Colonic mucosa (tissue), 4 donors: ENCODE measurements at places on chromosomes 13 and 19. TPM values are rescaled to one million over a fixed set of nuclear protein-coding genes. Genes with fewer than 3 reads are reported as not detected.

DNA sequence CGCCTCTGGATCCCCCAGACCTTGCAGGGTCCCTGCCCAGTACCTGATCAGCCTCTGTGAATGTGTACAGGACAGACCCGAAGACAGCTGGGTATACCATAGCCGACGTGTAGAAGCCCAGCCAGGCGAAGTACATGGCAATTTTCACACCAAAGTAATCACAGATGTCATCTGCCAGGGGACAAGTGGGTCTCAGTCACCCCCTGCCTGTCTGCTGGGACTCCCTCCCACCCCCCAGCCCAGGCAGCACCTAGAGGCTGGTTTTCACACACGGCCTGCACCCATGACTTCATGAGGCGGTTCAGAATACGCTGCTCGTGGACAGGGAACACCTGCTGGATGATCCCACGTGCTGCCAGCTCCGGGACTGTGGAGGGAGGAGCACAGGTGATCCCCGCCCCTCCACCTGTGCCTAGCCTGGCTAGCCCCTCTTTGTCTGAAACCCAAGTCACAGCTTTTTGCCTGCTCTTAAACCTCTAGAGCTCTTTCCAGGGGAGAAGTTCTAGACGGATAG lies 3.6 kb downstream of the ANO8 start:
- no peak for DNase-seq

- DNase-seq = no peak
Measured at GRCh38 chr19:7427944-7428343, 60.9 kb downstream of the PEX11G start.

DNA sequence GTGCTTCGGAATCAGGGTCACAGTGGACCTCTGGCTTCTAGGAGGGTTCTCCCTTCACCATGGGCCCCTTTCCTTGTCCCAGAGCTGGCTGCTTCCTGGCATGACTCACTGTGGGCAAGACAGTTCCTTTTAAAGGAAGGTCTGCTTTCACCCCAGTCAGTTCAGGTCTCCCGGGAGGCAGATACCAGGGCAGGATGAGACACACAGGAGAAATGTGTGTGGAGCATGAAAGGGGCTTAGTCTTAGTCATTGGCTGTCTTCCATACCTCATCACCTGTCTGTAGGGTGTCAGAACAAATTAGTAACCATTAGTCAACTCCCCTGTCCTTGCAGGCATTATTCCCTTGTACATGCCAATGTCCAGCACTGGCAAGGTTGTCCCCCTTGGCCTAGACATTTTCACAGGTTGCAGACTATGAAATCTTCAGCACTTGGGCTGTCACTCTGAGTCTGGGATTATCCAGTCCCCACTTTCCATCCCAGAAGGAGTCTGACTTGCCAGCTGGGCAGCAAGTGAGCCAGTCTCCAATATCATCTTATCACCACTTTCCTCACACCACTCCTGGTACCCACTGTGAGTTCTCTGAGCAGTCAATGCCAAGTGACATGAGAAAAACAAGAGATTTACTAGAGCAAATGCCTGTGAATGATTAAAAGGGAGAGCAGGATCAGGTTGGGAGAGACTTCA lies 76.8 kb upstream of the MEDAG start:
- DNase-seq = no peak

DNA sequence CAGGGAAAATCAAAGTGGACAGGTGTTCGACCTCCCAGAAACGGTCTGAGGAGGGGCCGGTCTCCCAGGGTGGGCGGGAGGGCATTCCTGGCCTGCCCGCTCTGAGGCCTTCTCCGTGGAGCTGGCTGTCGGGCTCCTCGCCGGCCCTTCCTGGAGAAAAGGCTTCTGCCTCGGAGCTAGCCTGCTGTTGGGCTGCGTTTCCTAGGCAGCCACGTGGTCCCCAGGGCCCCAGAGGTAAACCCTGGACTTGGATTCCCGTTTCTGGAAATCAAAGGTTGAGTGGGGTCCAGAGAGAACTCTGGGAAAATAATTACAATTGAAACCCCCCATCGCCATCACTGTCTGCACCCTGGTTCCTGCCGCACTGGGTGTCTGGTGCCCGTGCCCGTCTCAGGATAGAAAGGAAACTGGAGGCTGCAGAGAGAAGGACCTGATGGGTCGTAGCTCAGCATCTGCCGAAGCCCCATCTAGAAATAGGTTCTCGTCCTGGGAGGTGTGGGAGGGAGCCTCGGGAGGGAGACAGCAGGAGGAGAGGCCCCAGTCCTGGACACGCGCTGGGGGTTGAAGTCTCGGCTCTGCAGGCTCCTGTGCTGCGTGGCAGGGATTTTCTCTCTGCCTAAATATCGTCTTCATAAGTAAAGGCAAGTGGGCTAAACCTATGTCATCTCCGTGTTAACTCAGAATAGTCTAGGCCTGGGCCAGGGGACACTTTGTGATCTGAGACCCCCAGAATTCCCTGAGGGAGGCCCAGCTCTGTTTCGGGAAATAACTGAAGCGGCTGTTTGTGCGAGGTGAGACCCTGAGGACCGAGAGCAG lies 7.7 kb upstream of the PROZ start:
- no peak for DNase-seq

DNA sequence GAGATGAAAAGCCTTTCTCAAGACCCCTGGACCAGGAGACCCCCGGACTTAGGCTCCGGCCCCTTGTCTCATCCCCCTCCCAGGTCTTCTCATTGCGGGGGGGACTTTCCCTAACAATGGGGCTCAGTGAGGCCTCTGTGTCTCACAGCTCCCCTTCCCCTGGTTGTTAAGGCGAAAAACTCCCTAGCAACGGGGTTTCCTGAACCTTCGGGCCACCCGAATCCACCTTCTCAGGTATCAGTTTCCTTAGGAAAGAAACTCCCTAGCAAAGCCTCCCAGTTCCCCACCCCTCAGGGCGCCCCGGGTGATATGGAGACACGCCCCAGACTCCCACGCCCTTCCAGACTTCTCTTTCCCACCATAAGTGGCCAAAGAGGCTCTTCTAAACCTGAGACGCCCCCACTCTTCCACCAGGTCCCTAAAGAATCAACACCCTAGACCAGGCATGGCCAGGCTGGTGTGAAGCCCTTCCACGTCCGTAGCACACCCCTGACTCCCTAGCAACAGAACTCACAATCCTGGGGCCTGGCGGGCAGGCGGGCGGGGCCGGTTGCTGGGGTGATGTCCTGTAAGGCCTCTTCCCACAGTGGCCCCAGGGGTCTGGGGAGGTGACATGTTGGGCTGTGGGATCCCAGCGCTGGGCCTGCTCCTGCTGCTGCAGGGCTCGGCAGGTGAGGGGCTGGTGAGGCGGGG lies at the start of gene TMEM190:
Gene TMEM190, plus strand, starts transcription at position 586 of the 693 bp plus-strand sequence. Its CDS starts 28 bp downstream, at position 614.
- DNase-seq = no peak

DNA sequence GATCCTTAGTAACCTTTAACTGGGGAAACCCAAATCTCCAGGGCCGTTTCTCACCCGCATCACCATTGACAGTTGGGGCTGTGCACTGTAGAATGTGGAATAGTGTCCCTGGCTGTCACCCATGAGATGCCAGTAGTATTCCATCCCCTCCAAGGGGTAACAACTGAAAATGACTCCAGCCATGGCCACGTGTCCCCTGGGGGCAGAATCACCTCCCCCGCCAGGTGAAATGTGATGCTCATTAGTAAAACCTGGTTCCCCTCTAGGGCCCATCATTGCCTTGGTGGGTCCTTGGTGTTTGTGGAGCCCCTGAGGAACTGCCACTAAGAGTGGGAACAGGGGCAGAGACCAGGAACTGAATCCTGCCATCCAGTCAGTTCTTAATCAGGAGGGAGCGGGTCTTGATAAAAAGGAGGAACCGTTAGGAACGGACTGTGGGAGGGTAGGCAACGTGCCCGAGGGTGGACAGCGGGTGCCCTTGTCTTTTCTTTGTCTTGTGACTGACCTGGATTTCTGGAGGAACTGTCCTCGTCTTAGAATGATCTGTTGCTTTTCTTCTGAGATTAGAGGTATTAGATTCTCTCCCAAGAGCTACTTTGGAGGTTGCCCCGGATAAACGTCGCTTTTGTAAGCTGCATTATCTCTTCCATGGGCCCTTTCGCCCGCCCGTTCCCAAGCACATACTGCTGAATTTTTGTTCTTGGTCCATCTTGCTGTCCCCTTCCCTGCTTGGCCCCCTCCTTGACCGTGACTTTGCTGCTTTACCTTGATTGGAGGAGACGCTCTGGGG lies 3.5 kb downstream of the MYO9B start:
- DNase-seq = no peak

- no peak for DNase-seq
Measured at GRCh38 chr19:2619076-2619475, 83.4 kb downstream of the GNG7 start.

Gene KLK3
- 2.5 TPM for total RNA-seq
